ENCODE measurements at places on chromosomes 5 and 9. TPM values are rescaled to one million over a fixed set of nuclear protein-coding genes. Genes with fewer than 3 reads are reported as not detected.

Gene IL11RA
- 9.3 TPM for total RNA-seq

Gene DBH
- total RNA-seq, result not detected

Gene C5orf34
- total RNA-seq, result 9.5 TPM

Gene TNFSF15
- total RNA-seq, result 0.23 TPM

Gene IFNA2
- total RNA-seq, result not detected

Gene GAPT
- total RNA-seq, result not detected

Gene RALGDS
- 60.2 TPM for total RNA-seq

Gene SPACA9
- 1.9 TPM for total RNA-seq

Gene PTPRD
- total RNA-seq, result 0.15 TPM

Gene HK3
- 0.06 TPM for total RNA-seq

Gene SH2D3C
- total RNA-seq, result 18.3 TPM

Gene ZFAND5
- 86.7 TPM for total RNA-seq

Gene PCDHB3
- total RNA-seq, result not detected

Gene SLC6A7
- total RNA-seq, result not detected

Gene ROPN1L
- 0.29 TPM for total RNA-seq

Gene NSG2
- total RNA-seq, result not detected

Gene FIBCD1
- not detected for total RNA-seq

Gene ELOVL7
- 0.04 TPM for total RNA-seq

Measured in activated CD8-positive, alpha-beta memory T cell treated with anti-CD3 and anti-CD28 coated beads for 36 hours (primary cell).